ENCODE measurements at places on chromosomes 3 and 15.

DNA sequence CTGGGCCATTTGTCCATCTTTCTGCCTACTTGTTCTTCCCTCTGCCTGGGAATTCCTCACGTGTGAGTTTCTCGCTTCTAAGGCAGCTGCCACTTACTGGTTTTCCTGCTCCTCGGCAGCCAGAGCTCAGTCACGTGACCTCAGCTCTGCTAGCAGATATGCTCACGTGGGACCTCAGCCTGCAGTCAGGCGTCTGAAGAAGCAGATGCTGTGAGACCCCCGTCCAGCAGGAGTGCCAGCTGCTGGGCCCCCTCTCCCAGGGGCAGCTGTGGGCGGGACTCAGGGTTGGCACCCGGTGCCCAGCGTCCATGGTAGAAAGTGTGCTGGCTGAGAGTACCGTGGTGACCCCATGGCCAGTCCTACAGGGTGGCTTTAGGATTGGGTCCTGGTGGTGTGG lies 161.3 kb upstream of the TLE3 start:
- DNase-seq, result peak; percentile 36

- DNase-seq, result no peak
These were observed 370.4 kb upstream of the RGMA start for GRCh38 chr15:93459396-93459795.

DNA sequence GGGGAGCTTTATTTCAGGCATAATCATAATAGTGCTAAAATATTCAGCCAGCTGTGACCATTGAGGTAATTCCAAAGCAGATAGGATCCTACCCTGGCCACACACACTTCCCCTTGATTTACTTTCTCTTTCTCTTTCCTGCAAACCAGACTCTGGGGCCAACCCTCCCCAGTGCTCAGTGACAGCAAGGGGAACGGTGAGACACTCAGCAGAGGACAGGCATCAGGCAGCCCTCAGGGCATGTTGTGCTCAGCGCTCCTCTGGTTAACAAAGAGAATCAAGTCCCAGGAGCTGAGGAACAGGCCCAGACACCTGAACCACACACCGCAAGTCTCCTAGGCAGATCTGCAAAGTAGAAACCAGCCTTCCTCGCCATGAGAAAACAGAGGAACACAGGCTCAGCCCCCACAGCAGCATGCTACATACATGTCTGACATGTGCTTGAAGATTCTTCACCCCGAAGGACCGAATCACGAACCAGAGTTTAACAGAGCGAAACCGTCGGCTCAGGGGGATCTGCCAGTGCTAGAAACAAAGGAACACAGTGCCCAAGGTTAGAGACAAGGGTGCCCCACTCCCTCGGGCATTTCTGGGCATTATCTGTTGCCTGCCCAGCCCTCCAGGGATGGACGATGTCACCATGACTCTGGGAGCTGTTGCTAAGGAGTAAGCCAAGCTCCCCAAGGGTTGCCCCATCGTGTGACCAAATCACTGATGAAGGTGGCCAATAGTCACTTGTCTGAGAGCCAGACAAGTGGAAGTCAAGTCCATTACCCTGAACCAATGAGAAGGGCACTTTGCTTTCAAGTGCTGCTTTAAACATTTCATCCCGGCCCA lies 17.5 kb downstream of the HDC start:
- no peak for DNase-seq

DNA sequence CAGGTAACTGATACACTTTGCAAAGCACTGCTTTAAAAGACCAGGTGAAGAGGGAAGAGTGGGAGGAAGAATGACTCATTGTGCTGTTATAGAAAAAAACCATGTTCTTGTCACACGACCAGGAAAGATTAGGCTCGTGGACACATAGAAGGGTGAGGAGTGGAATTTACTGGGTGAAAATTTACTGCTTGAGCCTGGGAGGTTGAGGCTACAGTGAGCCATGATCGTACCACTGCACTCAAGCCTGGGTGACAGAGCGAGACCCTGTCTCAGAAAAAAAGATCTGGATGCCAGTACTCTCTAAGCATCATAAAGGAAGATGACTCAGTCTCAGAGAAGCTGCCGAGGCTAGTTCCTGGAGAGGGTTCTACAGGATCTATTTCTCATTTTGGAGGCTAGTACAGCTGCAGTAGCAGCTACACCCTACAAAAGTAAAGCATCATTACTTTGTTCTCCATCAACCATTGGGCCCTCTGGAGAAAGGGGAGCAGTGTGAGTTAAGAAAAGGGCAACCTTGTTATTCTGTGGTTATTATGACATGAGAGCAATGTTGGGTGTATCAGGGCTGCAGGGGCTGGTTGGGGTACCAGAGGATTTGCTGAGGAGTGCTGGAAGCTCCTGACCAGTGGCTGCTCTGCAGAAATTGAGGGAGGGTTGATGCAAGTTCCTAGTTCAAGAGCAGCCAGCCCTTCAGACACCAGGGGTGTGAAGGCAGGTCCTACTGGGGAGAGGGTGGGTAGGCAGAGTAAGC lies 75.4 kb downstream of the CMTM8 start:
- DNase-seq, result peak; percentile 51

- no peak for DNase-seq
These were observed 531.6 kb downstream of the SHQ1 start for GRCh38 chr3:72316501-72317279.

DNA sequence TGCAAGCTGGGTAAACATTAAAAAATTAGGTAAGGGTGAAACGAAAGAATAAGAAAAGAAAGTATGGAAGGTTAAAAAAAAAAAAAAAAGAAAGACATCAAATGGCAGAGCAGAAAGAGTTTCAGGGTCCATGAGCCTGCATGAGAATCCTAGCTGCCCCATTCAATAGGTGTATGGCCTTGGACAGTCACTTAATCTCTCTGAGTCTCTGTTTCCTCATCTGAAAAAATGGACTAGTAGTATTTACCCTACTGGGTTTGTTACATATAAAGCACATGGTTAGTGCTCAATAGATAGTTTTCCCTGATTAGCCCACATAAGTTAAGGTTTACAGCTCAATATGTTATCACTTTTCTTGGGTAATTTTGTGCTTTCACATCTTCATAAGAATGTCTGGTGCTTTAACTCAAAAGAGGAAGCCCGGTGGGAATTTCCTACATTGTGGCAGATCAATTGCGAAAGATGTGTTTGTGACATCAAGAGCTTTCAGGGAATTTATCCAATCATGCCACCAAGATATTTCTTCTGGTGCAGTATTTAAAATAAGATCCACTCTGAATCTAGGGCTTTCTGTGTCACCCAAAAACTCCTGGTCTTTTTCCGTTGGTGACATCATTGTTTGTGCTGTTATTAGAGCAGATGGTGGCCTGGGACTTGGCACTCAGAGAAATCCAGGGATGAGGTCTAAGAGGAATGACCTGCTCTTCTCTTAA lies 57.2 kb upstream of the UBE2E1 start:
- no peak for DNase-seq

GRCh38 chr15:71889385-71889784 lies 79.0 kb downstream of the NR2E3 start:
- no peak for DNase-seq

DNA sequence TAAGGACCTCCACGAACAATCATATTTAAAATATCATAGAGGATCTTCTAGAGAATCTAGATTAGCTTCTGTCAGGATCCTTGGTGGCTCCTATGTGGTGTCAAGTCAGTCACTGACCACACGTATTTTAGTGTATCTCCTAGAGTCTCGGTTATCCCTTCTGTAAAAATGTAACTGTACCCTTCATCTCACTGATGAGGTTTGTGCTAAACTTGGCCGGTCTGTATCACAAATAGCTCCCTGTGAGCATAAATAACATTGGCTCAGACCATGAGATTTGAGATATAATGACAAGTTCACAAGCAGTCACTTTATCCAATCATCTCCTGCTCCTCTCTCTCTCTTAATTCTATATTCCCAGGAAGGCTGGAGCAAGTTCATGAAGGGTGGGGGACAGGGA lies 93.6 kb upstream of the ARL6 start:
- DNase-seq, result no peak

DNA sequence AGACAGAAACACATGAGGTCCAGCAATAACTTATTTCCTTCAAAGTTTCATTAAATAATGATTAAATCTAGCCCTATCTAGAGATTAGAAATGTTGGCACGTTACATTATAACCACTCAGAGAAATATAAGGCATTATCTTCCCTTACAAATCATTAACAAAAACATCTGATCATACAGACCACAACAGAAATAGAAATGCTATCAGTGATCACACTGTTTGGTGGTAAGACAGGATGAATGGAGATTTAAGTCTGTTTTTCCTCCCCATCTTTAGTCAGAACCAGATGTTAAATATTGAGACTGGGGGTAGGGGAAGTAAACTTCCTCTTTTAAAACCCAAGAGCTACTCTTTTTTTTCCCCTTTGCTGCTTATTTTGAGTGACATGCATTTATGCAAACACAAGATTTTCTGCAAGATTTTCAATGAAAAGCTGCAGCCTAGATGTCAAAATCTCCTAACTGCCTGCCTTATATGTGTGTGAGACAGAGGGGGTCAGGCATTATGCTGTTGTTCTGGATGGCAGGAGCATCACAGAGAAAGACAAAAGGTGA lies 70.4 kb downstream of the CBLB start:
- DNase-seq, result no peak

GRCh38 chr15:57149196-57149595 lies 227.1 kb upstream of the CGNL1 start:
- DNase-seq, result peak; percentile 78

DNA sequence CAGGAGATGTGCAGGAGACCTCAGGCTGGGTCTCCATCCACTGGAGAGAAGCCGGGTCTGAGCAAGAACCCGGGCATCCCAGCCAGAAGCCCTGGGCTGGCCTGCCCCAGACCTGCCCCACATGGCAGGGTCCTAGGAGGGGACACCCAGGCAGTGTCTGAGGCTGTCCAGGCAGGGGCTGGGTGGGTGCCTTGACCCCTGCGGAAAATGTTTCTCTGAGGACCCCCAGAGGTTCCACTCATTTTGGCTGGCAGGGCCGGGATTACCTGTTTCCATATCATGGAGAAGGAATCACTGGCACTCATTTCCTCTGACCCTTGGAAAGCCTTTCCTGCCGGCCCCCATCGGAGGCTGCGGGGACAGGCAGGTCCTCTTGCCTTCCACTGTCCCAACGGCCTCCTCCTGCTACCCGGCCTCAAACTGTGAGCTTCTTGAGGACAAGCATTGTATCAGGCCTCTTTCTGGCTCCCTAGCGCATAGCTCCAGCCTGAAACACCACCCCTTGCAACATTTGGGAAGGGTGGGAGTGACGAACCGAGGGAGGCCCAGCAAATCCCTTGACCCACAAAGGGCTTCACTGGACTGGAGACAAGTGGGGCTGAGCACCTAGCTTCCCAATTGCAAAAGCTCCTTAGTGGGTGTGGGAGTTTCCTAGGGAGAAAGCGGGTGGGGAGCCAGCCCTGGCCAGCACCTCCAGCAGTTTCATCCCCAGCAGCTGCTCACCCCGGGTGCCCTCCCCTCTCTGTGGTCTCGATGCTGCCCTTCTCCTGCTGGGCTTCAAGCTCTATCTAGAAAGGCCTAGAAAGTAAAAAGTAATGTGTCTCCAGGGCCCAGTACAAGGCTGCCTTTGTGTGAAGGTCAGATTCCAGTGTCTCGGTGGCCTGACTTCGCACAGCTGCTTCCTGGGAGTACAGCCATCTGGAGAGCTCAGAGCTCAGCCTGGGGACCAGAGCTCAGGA lies 29.7 kb downstream of the ACSBG1 start:
- DNase-seq, result no peak

- no peak for DNase-seq
These were observed 99.9 kb downstream of the TRIM42 start for GRCh38 chr3:140777631-140778233.

DNA sequence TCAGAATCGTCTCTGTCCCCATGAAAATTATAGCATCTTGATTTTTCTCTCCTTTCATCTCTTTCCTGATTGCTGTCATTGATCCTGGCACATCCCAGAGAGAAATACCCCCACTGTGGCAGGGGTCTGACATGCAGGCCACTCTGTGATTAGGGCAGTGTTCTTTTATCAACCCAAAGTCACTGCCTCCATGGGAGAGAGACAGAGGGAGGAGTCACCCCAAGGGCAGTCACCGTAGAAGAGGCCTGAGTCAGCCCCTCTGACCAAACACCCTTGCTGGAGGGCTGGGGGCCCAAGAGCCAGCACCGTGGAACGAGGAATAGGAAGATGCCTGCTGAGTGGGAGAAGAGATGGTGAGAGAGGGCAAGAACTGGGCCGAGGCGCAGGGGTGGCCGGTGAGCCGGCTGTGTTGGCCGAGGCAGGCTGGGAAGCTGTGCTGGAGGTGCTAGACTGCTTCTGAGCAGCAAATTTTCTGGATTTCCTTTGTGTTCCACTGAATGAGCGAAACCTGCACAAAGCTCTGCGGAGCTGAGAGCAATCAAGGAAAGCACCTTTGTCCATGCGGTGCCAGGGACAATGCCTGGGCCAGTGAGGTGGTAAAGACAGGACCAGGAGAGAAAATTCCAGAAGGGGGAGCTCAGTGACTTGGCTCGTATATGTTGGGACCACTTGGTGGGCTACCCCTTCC lies 103.8 kb downstream of the ADCY5 start:
- DNase-seq, result no peak

DNA sequence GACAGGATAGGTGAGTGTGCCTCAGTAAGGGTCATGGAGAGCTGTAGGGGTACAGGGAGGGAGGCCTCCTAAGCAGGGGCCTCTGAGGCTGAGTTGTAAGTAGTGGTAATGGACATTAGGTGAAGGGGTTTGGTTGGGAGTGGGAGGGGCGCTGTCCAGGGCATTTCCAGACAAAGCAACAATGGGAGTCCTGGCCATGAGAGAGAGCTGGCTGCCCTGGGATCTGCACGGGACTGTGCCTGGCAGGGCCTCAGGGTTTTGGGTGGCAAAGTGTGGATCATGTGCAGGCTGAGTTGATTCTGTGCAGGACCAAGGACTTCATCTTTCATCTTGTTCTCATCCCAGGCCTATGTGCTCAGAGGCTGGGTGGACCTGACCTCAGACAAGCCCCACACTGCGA lies 4.6 kb downstream of the TTC21A start:
- DNase-seq, result no peak

DNA sequence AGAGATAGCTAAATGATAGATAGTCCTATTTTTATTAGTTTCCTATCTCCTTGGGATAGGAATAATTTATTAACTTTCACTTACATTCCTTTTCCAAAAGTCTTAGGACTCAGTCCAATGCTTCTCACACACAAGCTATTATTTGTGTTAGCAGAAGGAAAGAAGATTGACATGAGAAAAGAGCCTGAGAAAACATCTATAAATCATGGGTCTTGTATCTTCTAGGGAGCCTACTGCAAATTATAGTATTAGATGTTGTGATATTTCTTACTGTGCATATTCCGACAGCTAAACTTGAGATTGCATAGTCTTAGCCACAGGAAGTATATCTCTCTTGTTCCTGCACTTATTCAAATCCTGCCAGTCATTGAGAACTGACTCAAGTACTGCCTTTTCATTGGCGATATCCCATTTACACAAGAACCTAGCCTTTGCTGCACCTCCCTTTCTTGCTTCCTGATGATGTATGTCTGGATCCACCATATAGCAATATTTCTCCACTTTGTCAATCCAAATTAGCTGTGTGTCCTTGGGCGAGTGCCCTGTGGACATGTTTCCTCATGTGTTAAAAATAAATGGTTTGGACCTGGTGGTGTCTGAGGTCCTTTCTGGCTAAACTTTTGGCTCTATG lies 245.1 kb upstream of the LMCD1 start:
- DNase-seq, result no peak

DNA sequence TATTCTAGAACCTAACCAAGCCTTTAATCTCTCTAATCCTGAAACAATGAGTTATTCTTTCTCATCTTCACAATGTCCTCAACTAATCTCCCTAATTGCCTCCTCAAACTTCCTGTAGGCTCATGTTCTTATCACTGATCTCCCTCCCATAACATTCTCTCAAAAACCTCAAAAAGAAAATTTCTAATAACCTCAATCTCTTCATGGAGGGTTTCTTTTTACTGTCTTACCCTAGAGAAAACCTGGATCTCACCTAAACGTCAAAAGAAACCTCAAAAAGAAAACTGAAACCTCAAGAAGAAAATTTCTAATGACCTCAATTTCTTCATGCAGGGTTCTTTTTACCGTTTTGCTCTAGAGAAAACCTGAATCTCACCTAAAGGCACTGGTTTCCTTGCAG lies 150.2 kb downstream of the GSK3B start:
- no peak for DNase-seq
